ENCODE measurements at places on chromosomes 5 and 9.

DNA sequence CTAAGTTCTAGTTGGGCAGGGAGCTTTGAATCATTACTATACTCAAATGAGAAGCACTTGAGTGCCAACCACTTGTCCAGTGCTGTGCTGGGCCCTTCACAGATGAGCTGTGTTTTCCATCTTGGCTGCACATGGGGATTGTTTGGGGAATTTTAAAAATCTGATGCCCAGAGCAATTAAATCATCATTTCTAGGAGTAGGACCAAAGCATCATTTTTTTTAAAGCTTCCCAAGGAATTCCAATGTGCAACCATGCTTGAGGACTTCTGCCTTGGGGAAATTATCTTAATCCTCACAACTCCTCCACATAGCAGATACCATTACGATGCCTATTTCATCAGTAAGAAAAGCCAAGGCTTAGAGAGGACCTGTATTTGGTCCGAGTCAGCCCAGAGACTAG lies 131.4 kb downstream of the TMEM174 start:
- no peak overlapping the region for H3K4me3 ChIP-seq
- H3K36me3 ChIP-seq = no peaks in the 10 kb centered on the region
- peaks cover 14% of the 10 kb centered on the region for H3K4me1 ChIP-seq
- H3K27me3 ChIP-seq = no peaks in the 10 kb centered on the region
- no peak for DNase-seq

DNA sequence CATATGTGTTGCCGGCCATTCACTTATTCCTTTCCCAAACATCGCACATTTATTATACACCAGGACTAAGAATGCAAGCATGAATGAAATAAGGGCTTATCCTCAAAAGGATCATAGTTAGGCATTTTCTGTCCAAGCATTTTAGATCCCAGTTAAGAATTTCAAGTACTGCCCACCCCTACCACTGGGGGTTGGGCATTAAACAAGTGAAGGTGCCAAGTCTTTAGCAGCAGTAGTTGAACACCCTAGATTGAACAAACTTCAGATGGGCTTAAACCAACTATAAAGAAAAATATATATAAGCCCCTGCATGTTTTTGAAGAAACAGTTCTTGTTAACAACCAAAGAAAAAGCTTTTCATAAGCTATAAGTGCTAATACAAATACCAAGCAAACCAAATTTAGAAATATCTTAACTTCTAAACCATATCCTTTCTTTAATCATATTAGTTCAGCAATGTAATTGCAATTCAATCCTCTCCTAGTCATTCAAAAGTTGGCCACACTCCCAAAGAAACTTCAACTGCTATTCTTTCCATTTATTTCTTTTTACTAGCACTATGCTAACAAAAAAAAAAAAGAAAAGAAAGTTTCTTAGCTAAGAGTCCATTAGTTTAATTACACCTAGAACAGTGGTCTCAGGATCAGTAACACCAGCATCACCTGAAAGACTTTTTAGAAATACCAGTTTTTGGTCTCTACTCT lies 149.8 kb downstream of the MLLT3 start:
- no peak for DNase-seq
- no peaks in the 10 kb centered on the region for H3K36me3 ChIP-seq
- H3K27me3 ChIP-seq = no peaks in the 10 kb centered on the region

GRCh38 chr9:12633016-12633765 lies 60.0 kb upstream of the TYRP1 start:
- DNase-seq = no peak
- H3K27me3 ChIP-seq = no peaks in the 10 kb centered on the region
- H3K4me3 ChIP-seq = no peak overlapping the region

DNA sequence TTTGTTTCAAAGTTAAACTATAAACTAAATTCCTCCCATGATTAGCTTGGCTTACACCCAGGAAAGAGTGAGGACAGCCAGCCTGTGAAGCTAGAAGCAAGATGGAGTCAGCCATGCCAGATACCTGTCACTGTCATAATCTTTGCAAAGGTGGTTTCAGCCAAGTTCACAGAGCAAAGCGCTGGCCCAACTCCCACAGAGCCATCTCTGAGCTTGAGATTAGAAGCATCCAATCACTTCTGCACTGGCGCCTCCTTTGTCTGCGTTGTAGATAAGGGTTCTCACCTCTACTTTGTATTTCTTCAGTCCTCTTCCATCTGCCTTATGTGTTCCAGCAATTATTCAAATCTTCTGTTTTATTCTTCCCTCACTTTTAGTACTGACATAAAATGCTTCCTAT lies 119.4 kb upstream of the ACO1 start:
- H3K4me1 ChIP-seq = no peaks in the 10 kb centered on the region
- no peak overlapping the region for H3K27ac ChIP-seq
- H3K27me3 ChIP-seq = no peaks in the 10 kb centered on the region
- no peak overlapping the region for H3K4me3 ChIP-seq
- no peaks in the 10 kb centered on the region for H3K36me3 ChIP-seq

- DNase-seq = no peak
- H3K4me3 ChIP-seq = no peak overlapping the region
- H3K36me3 ChIP-seq = no peaks in the 10 kb centered on the region
- no peaks in the 10 kb centered on the region for H3K4me1 ChIP-seq
These were observed 21.6 kb upstream of the GRPEL2 start for GRCh38 chr5:149323621-149324205.

DNA sequence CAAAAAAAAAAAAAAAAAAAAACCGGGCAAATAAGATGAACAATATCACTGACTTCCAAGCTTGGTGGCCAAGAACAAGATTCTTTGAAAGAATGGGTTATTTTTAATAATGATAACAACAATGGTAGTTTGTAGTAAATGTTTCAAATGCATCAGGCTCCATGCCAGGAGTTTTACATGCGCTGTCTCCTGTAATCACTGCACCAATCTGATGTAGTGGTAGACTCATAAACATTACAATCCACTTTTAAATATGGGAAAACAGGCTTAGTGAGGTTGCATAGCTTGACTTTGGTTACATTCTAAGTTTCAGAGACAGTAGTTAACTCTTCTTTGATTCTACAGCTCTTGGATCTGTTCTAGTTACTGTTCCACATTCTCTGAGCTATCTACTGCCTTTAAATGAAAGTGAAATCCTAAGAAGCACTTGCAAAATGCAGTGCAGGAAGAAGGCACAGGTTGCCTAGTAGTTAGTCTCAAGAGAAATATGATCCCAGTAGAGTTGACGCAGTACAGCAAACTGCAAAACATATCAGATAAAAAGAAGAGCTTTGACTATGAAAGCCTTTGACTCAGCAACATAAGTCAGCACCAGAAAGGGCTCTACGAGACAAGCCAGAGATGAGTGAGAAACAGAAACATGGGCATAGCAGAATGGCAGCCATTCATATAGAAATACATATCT lies 62.1 kb downstream of the PDE4D start:
- H3K27ac ChIP-seq = no peak overlapping the region
- H3K36me3 ChIP-seq = no peaks in the 10 kb centered on the region
- H3K4me3 ChIP-seq = no peak overlapping the region
- DNase-seq = no peak
- H3K4me1 ChIP-seq = no peaks in the 10 kb centered on the region
- no peaks in the 10 kb centered on the region for H3K27me3 ChIP-seq

- no peak for DNase-seq
- H3K36me3 ChIP-seq = no peaks in the 10 kb centered on the region
- H3K4me1 ChIP-seq = no peaks in the 10 kb centered on the region
- H3K27me3 ChIP-seq = no peaks in the 10 kb centered on the region
These were observed 337.7 kb downstream of the PLK2 start for GRCh38 chr5:58122157-58122556.

DNA sequence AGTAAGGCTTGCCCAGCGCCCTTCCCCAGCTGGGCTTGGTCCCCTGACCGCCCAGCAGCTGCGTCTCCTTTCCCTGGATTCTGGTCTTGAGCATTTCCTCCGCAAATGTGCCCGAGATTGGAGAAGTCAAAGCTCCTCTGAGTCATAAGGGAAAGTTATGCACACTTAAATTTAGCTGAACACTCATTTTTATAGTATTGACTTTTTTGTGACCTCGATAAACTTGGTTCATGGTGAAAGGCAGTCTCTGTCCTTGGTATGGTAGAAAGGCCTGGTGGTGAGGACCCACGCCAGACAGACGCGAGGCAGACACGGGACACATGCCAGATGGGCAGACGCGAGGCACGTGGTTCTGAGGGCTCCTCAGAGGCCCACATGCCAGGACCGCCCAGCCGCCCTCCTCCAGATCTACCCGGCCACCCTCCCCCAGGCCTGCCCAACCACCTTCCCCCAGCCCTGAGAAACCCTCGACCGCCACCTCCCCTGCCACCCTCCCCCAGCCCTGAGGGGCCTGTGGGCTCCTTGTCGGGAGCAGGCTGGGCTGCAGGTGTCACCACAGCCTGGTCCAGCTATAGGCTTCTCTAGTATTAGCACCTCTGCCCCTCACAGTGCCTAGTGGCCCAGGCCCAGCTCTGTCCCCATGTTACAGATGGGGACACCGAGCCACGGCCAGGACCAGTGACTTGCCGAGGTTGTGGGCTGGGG lies 60.9 kb upstream of the CACNA1B start:
- H3K4me3 ChIP-seq = no peak overlapping the region
- DNase-seq = no peak

- DNase-seq = no peak
- H3K4me3 ChIP-seq = no peak overlapping the region
- no peaks in the 10 kb centered on the region for H3K4me1 ChIP-seq
- H3K36me3 ChIP-seq = no peaks in the 10 kb centered on the region
These were observed 10.0 kb downstream of the DUSP1 start for GRCh38 chr5:172760959-172761358.

GRCh38 chr5:118791926-118792734 lies 196.2 kb downstream of the DTWD2 start:
- no peak for DNase-seq
- H3K27ac ChIP-seq = no peak overlapping the region
- no peaks in the 10 kb centered on the region for H3K27me3 ChIP-seq

- no peaks in the 10 kb centered on the region for H3K27me3 ChIP-seq
- H3K36me3 ChIP-seq = no peaks in the 10 kb centered on the region
- no peaks in the 10 kb centered on the region for H3K4me1 ChIP-seq
- DNase-seq = no peak
These were observed 62.4 kb downstream of the SREK1 start for GRCh38 chr5:66206465-66206864.
